HCT116 (cell line): ENCODE measurements at places on chromosomes 3 and 15.

DNA sequence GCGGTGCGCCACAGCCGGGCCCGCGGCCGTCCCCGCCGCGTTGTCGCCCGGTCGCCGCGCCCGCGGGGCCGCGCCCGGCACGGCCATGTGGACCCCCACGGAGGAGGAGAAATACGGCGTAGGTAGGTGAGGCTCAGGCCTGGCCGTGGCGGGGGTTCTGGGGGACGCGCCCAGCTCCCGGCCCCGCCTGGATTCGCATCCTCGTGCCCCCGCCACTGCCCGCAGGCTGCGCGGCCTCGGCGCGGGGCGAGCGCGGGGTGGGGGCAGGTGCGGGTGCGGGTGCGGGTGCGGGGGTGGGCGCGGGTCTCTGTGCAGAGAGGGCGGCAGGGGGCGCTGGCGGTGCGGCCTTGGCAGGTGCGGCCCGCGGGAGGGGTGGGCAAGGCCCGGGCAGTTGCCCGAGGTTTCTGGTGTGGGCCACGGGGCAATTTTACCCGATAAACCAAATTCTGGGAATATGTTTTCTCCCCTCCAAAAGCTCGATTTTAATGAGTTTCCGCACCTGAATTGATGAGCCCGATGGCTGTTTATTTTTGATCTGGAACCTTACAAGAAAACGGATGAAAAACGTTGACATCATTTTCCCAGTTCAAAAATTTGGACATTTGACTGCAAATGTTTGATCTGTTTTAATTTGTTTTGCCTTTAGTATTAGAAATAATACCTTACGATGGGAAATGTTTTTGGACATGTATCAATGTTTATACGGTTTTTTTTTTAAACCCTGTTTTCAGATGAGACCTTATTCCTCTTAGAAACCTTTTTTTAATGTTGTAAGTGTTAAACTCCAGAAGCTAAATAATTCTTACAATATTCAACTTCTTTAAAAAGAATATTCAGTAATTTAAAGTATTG, 678 bp downstream of the DOCK3 start:
- DNase-seq = no peak

DNA sequence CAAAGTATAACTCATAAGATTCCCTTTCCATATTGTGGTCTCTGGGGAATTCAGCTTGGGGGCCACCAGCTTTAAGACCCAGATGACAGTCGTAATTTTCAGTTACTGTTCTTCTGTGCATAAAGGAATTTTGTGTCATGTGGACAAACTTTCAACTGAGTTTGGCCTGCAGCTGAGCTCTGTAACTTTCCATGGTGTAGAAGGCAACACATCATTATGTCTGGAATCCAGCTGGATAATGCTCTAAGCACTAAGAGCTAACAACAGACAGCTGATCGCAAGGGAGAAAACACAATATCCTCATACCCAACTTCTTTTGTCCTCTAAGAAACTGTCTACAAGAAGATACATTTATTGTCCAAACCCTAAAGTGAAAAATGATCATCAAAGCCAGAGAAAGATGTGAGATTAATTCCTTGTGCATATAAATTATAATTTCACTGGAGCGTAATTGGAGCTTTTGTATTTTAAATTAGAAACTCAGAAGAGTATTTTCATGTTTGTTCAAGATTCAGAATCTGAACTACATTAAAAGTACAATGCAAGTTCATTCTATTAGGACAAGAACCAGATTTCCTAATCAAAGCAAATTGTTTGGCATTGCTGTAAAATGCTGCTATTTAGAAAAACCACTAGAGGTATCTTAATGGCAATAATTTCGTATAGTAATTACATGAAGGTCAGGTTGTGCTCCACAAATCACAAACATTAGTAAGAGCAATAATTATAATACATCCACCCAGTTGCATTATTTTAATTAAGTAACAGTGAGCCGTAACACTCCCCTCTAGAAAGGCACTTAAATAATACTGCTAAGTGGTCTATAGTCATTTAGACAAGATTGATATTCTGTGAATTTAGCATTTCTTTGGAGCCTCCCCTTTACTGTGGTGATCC, 218.8 kb downstream of the ATP8B4 start:
- no peak for DNase-seq

DNA sequence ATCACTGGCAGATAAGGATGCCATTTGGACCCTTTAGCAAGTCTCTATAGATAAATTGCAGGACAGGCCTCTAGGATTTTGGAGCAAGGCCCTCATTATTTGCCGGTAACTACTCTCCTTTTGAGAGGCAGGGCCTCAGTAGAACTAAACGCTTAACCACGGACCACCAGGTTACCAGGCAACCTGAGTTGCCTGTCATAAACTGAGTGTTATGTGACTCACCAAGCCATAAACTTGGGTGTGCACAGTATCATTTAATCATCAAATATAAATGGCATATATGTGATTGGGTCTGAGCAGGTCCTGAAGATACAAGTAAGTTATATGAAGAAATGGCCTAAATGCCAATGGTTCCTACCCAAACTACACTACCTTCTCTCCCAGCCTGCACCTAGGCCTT, 93.2 kb downstream of the BCHE start:
- DNase-seq = no peak

DNA sequence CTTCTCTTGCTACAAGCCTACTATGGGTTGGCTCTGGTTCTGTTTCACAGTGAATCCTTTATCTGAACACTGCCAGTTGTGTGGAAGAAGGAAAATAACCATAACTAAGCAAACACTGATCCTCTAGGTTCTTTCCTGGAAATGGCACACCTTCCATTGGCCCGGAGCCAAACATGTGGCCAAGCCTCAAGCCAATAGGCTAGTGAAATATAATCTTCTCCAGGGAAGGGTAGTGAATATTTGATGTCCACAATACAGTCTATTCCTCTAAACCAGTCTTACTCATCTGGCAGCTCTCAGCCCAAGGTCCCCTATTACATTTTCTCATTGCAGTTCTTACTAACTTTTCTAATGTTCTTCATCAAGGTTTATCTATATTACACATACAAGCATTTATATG, 921.3 kb downstream of the TUSC7 start:
- no peak for DNase-seq

GRCh38 chr3:53044711-53045517, 959 bp downstream of the SFMBT1 start:
- DNase-seq = no peak

DNA sequence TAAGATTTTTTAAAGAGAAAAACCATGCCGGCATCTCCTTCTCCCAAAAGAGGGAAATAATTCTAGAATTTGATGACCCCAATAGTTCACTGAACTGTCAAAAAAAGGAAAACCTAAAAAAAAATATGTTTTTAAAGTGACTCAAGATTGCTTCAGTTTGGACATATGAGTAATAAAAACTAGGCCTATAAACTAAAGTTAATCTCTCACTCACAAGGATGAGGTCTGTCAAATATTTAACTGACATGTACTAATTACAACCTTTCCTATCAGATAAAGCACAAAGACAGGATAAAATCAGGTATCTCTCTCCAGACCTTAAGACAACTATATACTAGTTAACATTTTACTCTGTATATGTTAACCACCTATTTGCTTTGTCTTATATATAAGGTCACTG, 231.9 kb downstream of the NSUN3 start:
- DNase-seq = no peak

- no peak for DNase-seq
Observed at GRCh38 chr3:127204841-127205582, 12.1 kb downstream of the PRR23E start.

GRCh38 chr15:48077616-48078184, 43.1 kb upstream of the SLC24A5 start:
- no peak for DNase-seq

DNA sequence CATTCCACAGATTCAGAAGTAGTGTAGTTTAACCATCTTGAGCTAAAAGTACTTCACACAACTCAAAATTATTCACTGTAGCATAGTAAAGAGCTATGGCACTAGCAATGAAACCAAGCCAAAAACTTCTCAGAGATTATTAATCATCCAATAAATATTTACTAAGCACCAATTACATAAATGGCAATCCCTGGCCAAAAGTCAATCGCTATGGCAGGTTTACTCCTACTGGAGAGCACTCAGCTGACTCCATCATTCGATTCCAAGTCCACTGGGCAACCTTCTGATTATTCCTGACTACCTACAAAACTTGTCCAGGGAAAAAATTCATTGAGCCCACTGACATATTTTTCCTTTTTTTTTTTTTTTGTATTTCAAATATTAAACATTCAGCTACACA, 23.9 kb downstream of the ATP13A3 start:
- no peak for DNase-seq

DNA sequence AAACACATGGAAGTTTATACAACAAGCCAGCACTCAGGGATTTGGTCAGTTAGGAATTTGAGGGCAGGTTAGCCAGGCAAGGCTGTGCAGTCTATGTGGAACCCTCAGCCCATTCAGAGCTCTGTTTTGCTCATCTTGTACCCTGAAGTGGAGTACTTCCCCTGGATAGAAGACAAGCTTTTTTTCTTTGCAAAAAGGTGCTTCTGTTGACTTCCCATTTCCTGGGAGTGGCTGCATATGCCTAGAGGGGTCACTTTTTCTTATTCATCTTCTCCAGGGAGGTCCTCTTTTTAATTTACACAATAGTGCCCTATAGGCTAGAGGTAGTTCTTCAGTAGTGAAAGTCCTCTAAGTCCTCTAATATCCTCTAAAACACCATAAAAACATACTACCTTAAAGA, 225.0 kb upstream of the P2RY1 start:
- DNase-seq = no peak

DNA sequence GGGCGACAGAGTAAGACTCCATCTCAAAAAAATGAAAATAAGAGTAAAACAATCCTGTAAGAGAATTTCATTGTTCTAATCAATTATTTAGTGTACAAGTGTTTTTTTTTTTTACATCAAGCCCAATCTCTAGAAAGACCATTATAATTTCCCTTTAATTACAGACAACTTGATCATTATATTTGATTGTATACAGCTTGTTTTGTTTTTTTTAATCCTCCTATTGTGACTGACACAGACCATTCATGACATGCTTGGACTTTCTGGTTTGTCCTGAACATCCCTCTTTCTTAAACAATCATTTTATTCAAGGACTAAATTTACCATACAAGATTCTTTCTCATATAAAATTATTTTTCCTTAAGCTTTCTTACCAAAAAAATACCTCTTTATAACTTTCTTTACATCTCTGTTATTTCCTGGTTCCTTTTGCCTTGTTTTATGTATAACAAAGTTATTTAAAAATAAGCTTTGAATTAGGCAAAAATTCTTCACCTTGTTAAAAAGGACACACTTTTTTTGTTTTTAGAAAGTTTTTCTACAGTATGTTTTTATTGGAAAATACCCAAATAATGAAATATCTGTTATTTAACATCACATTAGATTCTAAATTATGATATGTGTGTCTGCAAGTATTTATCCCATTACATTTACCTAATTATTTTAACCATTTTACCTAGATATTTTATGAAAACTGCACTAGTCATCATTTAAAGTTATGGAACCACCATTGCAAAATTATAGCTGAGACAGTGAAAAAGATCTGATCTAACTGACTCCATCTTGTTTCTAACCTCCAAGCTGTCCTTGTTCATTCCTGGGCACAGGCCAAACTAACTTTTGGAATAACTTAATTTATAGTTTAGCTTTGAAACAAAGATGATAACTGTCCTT, 26.1 kb upstream of the GFM1 start:
- peak; percentile 1 for DNase-seq

- DNase-seq = no peak
Observed at GRCh38 chr3:105806359-105806758, 62.5 kb downstream of the CBLB start.

DNA sequence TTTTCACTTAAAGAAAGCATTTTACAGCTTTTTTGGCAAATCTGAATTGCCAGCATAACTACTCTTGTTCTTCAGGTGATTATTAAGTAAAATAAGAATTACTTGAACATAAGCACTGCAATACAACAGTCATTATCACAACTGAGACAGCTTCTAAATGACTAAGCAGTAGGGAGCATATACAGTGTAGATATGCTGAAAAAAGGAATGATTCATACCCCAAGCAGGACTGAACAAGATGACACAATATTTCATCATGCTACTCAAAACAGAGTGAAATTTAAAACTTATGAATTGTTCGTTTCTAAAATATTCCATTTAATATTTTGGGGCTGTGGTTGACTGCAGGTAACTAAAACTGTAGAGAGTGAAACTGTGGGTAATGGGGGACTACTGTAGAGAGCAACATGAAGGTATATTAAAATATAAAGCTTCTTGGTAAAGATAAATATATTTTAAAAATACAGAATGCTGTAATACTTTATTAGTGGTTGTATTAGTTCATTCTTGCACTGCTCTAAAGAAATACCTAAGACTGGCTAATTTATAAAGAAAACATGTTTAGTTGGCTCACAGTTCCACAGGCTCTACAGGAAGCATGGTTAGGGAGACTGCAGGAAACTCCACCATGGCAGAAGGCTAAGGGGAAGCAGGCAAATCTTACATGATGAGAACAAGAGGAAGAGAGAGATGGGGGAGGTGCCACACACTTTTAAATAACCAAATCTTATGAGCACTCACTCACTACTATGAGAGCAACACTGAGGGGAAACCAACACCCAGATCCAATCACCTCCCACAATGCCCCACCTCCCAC, 84.8 kb downstream of the DCLK3 start:
- peak; percentile 34 for DNase-seq

GRCh38 chr3:159008401-159008800, 206.5 kb downstream of the MFSD1 start:
- DNase-seq = no peak

DNA sequence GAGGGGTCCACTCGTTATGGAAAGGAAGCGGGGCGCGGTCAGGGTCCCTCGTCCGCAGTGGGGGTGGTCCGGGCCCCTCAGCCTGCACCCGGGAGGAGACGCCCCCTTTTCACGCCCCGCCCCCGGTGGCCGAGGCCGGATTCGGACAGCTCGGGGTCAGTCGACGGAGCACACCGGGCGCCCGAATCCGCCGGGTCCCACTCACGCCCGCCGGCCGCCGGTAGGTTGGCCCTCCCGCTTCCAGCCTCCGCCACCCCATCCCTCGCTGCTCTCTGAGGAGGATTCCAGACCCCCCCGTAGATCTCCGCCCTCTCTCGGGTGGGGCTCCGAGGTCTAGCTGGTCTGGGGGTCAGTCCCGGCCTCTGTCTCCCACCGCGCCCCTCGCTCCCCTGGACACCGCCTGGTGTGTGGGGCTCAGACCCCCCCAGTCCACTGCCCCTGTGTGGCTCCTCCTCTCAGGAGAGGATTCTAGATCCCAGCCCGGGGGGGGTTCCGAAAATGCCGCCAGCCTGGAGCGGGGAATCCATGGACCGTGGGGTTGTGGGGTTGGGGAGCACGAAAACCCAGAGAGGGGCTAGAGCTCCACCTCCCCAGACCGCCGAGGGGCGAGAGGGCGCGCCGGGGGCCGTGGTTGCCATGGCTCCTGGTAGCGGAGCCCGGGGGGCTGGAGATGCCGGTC, 725 bp downstream of the CHL1 start:
- no peak for DNase-seq

GRCh38 chr3:171225165-171225564, 198.6 kb upstream of the SLC2A2 start:
- DNase-seq = no peak

DNA sequence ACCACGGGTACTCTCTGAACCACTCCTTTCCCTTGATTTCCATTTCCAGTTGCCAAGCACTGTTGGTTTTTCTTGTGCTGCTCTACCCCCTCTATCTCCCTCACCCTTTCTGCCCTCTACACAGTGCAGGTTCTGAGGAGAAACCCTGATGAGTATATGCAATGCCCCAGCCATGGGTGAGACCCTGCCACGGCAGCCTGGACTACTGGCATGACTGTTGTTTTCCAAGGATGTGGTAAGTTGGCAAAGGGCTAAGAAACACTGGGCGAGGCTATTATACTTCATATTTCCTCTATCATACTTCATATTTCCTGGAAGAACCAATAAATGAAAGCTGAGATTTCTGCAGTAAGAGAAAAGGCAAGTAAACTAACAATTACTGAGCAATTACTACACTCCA, 27.9 kb downstream of the CHAC1 start:
- no peak for DNase-seq
